ENCODE measurements at places on chromosomes 12 and 14.

DNA sequence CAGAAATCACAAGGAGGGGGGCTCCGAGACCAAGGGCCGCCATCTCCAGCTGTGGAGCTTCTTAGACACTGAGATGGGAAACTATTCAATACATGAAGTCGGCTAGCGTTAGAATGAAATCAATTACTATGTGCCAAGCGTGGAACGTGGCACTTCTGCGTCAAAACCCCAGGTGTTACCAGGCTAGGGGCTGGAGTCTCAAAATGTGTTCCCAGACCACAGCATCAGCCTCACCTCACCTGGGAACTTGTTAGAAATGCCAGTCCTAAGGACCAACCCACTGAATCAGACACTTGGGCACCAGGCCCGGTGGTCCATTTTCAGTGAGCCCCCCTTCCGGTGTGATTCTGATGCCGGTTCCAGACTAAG is 5.0 kb upstream of the SETD1B start:
- no peak for DNase-seq

DNA sequence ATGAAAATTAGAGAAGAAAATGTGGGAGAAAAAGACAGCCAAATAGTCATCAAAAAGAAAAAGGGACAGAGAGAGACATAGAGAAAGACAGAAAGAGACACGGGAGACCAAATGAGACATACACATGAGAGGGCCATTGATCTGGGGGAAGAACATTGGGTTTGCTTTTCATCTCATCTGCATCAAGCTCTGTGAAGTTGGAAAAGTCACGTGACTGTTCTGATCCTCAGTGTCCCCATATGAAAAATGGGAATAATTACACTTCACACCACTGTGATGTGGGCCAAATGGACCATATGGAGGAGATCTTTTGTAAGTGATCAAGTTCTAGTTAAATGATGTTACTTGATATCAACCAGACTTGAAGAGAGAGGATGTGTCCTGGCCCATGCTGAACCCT is 147.1 kb upstream of the NRXN3 start:
- no peak for DNase-seq

- DNase-seq: no peak
These were observed 4.9 kb upstream of the FOXG1 start for GRCh38 chr14:28761438-28762291.

DNA sequence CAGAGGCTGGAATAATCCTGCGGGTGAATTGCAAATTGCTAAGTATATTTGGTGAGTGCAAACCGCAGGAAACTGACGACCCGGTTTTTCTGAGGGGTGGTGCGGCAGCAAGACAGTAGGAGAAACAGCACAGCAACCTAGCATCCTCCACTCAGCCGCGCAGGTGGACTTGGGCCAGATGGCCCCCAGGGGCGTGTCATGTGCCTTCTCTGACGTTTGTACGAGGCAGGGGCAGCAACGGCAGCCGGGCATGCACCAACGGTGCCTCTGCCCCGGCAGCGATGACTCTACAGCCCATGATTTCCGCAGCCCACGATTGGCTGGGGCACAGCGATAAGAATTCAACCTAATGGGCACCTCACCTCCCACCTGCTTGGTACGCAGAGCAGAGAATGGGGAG is 11.1 kb upstream of the CLEC2A start:
- no peak for DNase-seq

DNA sequence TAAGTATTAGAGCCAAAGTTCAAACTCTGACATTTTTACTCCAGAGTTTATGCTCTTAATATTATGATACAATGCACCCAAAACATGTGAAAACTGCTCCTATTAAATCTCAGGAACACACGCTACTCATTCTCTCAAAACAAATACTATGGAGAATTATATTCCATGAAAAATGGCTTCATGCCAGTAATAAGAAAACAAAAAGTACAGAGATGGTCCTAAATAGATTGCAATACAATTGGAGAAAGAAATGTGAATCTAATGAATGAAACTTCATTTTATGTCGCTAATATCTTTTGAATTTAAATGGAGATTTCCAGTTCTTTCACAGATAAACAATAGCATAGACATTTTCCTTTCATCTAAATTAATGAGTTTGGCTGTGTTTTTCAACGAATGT is 384.3 kb downstream of the ADAMTS20 start:
- DNase-seq: no peak

- DNase-seq: no peak
These were observed 117.5 kb downstream of the ASCL4 start for GRCh38 chr12:107891967-107892366.

DNA sequence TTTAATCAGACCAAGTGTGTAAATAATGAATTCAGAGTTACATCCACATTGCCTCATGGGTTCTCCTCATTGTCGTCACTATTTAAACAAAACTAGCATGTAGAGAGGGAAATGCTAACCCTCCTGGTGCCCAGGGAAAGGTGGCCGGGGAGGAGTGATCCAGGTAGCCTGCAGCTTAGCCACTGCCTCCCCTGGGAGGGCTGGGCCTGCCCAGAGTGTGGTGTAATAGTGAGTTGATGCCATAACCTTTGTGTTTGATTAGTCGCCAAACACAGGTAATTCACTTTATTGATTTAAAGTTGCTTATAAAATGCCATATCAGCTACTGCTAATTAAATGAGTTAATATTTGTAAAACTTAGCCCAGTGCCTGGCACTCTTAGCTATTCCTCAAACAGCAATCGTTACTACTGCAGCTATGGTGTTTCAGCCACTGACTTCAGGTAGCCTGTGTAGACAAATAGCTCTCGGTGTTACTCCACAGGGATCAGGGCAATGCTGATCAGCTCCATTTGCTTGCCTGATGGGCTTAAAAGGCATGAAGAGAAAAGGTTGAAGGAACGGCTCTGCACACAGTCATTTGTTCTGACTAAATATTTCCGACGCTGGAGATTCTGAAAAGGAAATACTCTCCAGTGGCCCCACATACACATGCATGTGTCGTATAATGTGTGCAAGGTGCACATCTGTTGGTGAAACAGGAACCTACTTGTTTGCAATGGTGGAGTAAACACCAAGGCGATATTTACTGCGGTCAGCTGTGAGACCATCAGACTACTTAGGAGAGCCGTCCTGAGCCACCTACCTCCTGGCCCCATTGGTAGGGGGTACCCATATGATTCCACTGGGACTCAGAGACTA is 45.7 kb upstream of the PRMT8 start:
- DNase-seq: no peak

- DNase-seq: no peak
These were observed 436.9 kb upstream of the TMEM132C start for GRCh38 chr12:127830065-127830460.

DNA sequence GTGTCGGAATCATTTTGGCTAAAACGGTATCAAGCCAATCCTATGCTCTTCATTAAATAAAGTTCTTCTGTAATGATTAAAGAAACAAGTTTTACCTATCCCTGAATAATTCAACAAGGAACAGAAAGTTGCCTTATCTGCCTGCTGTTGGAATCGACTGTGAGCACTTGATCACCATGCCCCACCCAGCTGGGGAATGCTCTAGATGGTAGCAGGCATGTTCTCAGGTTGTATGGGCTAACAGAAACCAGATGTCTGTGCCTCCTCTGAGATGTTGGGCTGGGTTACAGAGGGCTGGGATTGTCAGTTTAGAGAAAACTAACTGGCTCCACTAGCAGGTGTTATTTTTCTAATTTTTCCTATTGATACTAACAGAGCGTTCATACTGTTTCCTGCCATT is 28.9 kb downstream of the RTRAF start:
- no peak for DNase-seq

GRCh38 chr14:81485372-81485771 is 48.3 kb downstream of the SEL1L start:
- DNase-seq: no peak

GRCh38 chr14:90676912-90677311 is 139.3 kb downstream of the TTC7B start:
- no peak for DNase-seq

- DNase-seq: peak; percentile 85
These were observed 104.9 kb downstream of the ZC3H14 start for GRCh38 chr14:88667555-88668273.

DNA sequence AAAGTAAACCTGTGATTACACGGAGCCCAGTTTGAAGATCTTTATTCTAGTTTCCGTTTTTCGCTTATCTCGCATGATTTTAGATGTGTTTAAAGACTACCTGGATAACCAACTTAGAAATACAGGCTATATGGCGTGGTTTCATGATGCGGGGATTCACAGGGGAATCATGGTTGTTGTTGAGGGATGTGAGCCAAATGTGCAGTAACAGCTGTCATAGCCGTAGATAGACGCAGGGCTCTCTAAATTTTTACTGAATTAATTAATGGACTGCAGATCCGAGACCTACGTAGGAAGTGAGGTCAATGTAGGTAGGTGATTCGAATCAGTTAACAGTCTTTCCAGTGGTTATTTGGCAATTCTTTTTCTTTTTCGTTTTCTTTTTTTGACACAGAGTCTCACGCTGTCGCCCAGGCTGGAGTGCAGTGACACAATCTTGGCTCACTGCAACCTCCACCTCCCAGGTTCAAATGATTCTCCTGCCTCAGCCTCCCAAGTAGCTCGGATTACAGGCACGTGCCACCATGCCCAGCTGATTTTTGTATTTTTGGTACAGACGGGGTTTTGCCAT is 144.9 kb upstream of the AMIGO2 start:
- DNase-seq: no peak

- DNase-seq: no peak
These were observed 211.9 kb downstream of the APAF1 start for GRCh38 chr12:98856897-98857540.

DNA sequence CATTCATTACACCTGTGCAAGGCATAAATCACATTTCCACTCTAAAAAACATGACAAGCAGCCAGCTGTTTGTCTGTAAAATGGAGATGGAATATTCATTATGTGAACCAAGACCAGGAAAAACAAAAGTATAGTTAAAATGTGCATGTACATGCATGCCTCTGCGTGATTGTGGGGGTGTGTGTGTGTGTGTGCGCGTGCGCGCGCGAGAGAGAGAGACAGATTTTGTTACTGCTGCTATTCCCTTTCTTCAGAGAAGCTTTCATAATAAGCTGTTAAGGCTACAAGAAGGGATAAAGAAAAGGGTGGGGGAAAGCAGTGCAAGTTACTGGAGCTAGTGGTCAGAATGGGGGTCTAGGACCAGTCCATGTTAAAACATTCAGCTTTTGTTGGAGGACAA is 430.3 kb downstream of the NAV3 start:
- DNase-seq: no peak

DNA sequence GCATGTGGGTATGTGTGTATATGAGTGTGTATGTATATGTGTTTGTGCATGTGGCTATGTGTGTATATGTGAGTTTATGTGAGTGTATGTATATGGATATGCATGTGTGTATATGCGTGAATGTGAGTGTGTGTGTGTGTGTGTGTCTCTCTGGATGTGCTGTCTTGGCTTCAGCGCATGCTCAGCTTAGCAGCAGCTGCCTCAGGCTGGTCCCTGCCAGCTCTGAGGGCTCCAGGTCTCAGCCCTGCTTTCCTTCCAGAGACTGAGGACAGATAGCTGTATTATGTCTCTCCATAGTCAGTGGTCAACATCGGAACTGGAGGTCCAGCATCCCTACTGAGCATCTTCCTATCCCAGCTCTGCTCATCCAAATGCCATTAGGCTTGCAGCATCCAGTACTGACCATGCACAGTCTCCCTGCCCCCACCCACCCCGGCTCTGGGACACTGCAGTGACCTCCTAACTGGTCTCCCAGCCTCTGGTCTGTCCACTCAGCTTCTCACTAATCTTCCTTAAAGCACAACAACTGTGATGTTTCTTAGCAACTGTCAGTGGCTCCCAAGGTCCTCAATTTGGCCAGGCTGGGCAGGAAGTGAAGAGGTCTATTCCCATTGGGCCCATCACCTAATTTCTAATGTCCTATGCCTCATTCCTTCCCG is 22.8 kb downstream of the FAIM2 start:
- DNase-seq: no peak
